NCI-H446 treated with DMSO at 0.1 percent for 48 hours (cell line): ENCODE measurements at places on chromosomes 3 and 15.

DNA sequence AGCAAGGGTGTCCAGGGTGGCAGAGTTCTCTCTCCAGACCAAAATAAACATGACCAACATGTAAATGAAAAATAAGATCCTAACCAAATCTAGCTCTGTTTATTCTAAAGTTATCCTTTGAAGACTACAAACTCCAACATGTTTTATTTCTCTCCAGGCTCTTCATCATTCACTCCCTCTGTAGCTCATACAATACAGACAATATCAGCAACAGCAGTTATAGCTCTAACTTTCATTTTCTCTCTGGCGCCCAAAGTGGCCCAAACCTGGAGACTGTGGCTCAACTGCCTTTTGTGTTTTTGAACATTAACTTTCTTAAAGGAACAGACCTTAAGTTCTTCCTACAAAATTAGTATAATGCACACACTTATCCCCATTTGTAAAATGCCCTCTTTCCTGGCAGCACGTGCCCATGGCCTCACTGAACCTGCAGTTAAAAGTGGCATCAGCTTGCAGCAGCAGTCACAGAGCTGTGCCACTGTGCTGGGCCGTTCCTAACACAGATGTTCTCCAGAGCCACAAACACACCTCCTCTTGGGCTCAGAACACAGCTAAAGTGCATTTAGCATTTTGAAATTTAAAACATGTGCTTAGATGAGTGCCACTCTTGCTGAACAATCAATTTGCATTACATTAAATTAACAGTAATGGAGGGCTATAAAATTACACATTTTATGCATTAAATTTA lies 91.9 kb downstream of the RORA start:
- no peak for DNase-seq

- DNase-seq, result no peak
These were observed 378.7 kb upstream of the TGFBR2 start for GRCh38 chr3:30227571-30228301.

DNA sequence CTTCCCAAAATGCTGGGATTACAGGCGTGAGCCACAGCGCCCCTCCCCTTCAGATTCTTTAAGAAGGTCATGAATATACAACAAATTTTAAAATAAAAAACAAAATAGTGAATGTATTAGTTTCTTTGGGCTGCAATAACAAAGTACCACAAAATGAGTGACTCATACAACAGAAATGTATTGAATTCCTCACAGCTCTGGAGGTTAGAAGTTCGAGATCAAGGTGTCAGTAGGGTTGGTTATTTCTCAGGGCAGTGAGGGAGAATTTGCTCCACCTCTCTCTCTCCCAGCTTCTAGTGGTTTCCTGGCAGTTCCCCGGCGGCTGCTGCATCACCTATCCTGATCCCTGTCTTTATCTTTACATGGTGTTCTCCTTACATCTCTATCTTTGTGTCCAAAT lies 804.0 kb downstream of the ROBO1 start:
- no peak for DNase-seq

- DNase-seq, result no peak
These were observed 1042.3 kb downstream of the OTOL1 start for GRCh38 chr3:162538906-162539305.

DNA sequence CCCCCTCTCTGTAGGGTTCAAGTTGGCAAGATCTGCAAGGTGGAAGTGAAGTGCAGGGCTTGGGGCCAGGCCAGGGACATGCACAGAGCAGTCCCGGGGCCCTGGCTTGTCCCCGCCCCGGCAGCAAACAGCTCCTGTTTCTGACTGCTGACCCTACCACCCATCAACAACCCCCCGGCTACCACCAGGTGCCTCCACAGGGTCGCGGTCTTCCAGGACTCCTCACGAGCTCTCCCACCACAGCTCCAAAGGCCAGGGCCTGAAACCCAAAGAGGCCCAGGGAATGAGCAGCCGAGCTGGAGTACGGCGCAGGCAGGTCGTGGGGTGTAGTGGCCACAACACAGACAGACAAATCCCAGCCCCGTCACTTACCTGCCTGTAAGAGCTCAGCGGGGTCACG lies 121.3 kb upstream of the SMAD3 start:
- no peak for DNase-seq

DNA sequence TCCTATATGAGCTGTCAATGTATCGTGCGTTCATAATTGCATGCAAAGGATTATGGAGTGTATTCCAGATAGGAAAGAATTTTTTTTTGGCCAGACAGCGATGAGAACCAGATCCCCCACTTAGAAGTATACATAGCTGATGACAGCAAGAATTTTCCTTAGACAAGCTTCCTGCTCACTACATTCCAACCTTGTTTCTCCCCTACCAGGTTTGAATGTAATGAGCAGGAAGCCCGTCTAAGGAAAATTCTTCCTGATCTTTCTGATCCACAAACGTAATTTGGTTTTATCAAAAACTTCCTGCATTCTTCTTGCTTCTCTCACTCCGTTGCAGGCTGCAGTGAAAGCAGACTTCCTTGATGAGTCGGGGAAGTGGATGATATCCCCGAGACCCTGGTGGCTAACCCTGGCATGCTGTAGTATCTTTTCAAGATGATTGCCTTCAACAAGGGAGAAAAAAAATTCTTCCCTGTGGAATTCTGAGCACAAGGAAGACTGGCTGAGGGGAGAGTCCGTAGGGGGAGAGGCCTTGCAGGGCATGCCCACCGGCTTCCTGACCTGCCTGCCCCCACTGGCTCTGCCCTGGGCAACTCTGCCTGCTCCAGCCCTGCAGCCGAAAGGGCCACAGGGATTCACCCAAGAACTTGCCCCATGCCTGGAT lies 243.1 kb downstream of the TLE3 start:
- no peak for DNase-seq

GRCh38 chr3:82281205-82281604 lies 519.8 kb upstream of the GBE1 start:
- DNase-seq, result no peak

GRCh38 chr15:77148191-77148590 lies 77.3 kb upstream of the TSPAN3 start:
- no peak for DNase-seq

GRCh38 chr15:89812011-89812846 lies 2.4 kb downstream of the ANPEP start:
- no peak for DNase-seq

GRCh38 chr15:57854531-57854930 lies 148.0 kb downstream of the POLR2M start:
- no peak for DNase-seq

DNA sequence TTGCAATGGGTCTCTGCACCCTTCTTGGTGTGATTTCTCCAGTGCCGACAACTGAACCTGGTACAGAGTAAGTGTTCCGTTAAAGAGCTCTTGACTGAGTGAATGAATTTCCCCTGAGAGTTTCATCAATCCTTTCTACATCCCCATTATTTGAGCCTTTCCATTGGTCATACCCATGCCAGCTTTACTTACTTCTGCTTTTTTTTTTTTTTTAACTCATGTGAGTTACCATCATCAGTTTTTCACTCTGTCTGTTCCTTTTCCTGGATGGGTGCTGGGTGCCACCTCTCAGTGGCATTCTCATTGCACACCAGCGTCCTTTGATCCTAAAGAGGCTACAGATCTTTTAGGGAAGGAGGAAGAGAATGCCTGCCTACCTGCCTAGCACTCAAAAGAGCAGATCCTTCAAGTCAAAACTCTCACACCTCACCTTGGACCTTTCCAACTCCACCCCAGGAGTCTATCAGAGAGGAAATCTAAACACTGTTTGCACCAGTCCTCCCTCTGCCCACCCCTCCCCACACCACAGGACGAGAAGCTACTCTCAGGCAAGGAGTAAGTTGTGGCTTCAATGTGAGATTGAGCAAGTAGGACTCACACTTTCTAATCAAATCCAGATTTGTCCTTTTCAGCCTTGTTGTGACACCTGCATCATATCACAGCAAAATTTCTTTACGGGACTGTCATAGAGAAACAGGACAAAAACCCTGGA lies 13.1 kb upstream of the USP3 start:
- no peak for DNase-seq

DNA sequence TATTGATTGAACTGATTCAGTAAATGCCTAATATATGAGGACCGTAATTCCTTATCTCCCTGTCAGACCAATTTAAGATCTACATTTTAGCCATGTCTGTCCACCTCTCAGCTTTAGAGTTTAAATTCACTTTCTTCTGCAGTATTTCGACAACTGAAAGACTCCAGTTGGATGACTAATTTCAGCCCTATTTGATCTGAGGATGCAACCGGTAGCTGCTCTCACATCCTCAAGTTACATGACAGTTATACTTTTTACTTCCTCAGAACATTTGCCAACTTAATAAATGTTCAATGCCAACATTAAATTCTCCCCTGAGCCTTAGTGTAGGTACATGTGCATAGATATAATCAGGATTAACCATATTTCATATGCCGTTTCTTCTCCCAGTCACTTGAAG lies 2.5 kb upstream of the HHLA2 start:
- no peak for DNase-seq

- no peak for DNase-seq
These were observed 46.4 kb upstream of the MBNL1 start for GRCh38 chr3:152222327-152222726.

DNA sequence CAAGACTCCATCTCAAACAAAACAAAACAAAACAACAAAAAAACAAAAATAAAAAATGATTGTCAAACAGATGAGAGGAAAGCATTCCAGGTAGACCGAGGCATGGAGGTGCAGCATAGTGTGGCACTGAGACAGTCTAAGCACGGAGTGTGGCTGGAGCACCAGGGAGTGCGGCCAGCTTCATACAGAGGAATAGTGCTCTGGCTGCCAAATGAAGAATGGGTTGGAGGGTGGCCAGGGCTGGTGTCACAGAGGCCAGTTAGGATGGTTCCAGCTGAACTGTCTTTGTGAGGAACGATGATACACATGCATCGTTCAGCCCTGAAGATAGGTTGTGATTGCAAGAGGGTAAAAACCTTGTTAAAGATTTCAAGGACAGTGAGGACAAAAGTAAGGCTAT lies 28.3 kb downstream of the MITF start:
- no peak for DNase-seq

- no peak for DNase-seq
These were observed 13.2 kb downstream of the SPSB4 start for GRCh38 chr3:141064255-141064926.

- no peak for DNase-seq
These were observed 3.2 kb downstream of the UBE3A start for GRCh38 chr15:25435474-25436243.

GRCh38 chr3:139460076-139460475 lies 16.2 kb downstream of the RBP2 start:
- DNase-seq, result no peak
